Activated CD4-positive, alpha-beta T cell treated with anti-CD3 and anti-CD28 coated beads, Interleukin-2, amount 50 U/mL, for 24 hours (primary cell): ENCODE measurements at places on chromosomes 2 and 18.

DNA sequence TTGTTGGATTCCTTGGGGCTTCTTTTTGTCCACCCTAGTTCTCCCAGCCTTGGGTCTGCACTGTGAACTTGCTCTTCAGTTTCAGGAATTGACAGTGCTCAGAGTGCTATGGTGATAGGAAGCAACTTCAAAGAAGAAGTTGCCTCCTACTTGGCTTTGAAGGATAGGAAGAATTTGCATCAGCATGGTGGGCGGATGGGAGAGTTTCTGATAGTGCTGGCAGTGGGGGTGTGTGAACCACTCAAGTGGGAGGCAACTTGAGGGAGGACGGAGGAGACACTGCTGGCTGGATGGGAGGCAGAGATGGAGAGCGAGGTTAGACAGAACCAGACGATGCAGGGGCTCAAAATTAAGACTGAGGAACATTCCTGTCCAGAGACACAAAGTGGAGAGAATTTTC lies 164.4 kb upstream of the SKOR2 start:
- no peak for DNase-seq

- DNase-seq: no peak
Observed at GRCh38 chr2:85154048-85154753, 21.0 kb downstream of the TCF7L1 start.

DNA sequence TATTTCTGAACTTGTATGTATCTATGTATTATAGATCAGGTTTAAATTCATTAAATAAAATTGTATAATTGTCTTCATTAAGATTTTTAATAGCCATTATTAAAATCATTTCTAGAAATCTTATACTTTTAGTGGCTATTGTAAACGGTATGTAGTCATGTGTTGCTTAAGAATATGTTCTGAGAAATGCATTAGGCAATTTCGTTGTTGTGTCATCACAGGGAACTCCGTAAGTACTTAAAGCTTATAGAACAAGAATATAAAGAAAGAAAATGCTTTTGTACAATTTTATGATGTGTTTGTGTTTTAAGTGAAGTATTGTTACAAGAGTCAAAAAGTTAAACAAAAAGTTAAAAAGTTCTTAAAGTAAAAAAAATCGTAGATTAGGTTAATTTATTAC lies 765.8 kb downstream of the METTL4 start:
- DNase-seq: no peak

GRCh38 chr2:60383401-60384143 lies 169.9 kb downstream of the BCL11A start:
- DNase-seq: no peak

DNA sequence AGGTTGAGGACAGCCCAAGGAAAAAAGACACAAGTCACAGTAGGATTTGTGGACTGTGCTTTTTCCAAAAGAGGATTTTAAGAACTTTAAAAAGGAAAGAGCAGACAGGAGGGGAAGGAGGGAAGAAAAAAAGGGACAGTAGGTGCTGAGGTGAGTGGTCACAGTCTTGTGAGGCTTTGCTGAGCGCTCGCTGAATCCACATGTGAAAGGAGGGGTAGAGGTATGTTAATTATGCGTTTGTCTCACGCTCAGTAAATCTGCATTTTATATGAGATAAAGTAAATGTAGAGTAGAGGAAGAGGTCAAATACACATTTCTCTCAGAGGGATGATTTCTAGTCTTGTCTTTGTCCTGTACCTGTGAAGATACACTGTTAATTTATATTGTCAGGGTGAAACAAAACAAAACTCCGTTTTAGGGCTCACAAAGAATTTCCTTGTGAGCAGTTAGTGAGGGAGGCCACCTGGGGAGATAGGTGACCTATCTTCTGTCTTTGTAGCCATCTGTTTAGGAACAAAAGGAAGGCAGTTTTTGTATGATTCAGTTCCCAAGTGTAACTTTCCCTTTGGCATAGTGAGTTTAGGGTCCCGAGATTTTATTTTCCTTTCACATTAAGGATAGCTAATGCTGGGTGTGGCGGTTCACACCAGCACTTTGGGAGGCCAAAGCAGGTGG lies 25.3 kb downstream of the GNAL start:
- DNase-seq: no peak

DNA sequence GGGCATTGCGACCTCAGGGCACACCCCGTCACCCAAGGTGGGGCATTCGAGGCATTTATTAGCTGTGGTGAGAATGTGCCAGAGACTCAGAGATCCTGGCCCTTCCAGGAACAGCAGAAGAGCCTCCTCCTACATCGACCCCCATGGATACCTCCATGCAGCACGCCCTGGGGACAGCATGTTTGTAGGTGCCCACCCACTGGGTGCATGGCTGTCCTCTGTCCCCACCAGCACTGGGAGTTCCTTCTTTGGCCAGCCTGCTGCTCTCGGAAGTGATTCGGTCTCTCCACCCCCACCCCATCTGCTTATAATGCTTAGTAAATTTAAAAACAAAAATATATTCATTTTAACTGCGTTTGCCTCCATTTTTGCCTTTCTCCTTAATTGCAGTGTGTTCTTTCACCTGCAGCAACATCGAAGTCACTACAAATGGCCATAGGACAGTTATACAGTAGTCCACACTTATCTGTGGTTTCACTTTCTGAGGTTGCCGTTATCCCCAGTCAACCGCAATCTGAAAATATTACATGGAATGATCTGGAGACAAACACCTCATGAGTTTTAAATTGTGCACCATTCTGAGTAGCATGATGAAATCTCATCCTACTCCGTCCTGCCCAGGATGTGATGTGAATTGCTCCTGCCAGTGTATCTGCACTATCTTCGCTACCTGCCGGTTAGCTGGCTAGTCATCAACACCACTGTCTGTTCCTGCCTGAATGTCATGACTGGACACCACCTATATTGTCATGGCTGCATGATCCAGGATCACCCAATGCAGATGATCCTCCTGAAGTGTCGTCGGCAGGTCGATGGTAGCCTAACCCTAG lies 29.6 kb upstream of the ZCCHC2 start:
- DNase-seq: no peak

GRCh38 chr2:82182270-82182669 lies 1877.7 kb upstream of the LRRTM1 start:
- DNase-seq: no peak

DNA sequence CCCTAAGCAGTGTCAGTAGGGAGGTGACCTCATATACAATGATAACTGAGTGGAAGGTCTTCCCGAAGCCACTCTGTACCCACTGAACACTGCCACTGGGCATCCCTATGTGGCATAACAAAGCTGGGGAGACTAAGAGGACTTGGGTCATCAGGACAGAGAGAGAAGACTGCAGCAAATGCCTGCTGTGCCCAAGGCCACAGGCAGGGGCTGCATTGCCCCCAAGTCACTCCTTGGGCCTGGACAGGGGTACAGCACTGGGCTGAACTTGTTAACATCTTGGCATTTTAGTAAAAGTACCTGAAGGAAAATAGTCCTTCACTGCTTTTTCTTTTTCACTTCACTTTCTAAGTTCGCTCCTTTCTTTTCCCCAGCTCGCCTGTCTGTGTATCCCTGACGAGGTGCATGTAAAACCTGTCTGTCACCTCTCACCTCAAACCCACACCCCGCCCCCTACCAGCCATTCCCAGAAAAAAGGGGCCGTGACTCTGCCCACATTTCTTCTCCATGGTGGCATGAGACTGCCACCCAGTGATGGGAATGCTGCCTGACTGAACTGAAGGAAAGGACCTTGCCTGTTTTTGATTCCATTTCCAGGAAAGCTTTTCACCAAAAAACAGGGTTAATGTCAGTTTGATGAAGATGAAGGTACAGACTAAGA lies 62.9 kb downstream of the MTHFD2 start:
- DNase-seq: no peak

GRCh38 chr2:105489168-105489878 lies 90.5 kb upstream of the FHL2 start:
- DNase-seq: no peak

- no peak for DNase-seq
Observed at GRCh38 chr18:25348386-25349130, 3.4 kb downstream of the ZNF521 start.

- DNase-seq: no peak
Observed at GRCh38 chr2:106562268-106563186, 75.4 kb downstream of the CD8B2 start.

- no peak for DNase-seq
Observed at GRCh38 chr2:68091439-68092034, 28.7 kb upstream of the C1D start.

GRCh38 chr2:199556527-199557285 lies 99.0 kb upstream of the SATB2 start:
- DNase-seq: no peak

- no peak for DNase-seq
Observed at GRCh38 chr2:152097801-152098495, 896 bp downstream of the CACNB4 start.

DNA sequence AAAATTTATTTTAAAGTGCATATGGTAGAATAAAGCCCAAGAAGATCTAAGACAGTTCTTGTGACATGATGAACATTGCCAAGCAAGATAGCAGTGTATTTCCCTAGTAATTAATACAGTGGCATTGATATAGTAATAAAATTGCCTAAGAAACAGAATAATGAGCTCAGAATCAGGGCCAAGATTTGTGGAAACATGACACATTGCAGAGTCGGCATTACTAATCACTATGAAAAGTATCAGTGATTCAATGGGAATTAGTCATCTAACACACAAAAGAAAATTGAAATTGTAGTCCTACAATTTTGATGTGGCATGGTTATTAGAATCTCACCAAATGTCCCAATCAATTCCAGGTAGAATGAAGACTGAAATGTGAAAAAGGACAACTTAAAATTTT lies 243.0 kb upstream of the CYRIA start:
- DNase-seq: no peak

DNA sequence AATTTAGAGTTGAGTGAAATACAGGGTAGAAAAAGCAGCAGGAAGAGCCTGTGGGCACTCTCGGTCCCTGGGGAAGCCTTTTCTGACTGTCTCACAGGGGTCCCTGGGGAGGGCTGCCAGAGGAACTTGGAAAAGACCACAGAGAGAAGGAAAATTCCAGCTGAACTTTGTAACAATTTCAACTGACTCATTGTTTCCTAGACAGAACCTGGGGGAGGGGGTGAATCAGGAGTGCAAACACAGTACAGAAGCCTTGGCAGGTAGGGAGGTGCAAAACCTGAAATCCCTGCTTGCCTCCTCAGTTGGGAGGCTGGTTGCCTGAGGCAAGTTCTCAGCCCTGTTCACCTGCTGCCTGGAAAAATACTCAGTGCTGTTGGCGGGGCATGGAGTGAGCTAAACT lies 106.8 kb downstream of the GRB14 start:
- no peak for DNase-seq

- DNase-seq: no peak
Observed at GRCh38 chr18:8386669-8387380, 222.4 kb upstream of the RAB12 start.

- no peak for DNase-seq
Observed at GRCh38 chr2:72747344-72747743, 78.5 kb downstream of the EXOC6B start.

DNA sequence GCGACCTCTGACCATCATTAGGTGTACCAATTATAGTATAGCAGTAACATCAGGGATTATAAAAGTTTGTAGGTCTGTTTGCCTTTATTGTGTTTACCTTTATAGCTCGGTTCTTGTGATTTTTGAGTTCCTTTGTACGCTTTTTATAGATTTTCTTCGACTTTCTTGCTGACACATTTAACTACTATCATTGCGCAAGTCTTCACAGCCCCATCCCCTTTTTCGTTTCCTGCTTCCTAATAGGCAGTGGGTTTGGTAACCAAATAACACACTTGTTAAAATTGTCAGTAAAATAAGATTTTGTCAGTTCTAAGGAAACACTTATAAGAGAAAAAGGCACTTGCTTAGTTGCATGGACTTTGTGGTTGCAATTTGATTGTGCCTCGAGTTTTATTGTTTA lies 541.5 kb downstream of the LRP1B start:
- DNase-seq: no peak

DNA sequence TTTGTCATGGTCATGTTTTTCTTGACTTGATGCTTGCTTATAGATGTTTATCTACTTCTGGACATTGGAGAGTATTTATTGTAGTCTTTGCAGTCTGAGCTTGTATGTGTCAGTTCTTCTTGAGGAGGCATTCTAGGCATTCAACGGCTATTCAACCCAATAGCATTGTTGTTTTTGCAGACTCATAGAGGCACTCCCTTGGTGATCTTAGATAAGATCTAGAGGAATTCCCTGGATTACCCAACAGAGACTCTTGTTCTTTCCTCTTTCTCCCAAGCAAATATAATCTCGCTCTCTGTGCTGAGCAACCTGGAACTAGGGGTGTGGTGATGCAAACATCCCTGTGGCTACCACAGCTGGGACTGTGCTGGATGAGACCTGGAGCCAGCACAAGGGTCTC lies 40.4 kb downstream of the SYT4 start:
- DNase-seq: no peak

GRCh38 chr2:222796413-222797103 lies 64.3 kb upstream of the ACSL3 start:
- no peak for DNase-seq

DNA sequence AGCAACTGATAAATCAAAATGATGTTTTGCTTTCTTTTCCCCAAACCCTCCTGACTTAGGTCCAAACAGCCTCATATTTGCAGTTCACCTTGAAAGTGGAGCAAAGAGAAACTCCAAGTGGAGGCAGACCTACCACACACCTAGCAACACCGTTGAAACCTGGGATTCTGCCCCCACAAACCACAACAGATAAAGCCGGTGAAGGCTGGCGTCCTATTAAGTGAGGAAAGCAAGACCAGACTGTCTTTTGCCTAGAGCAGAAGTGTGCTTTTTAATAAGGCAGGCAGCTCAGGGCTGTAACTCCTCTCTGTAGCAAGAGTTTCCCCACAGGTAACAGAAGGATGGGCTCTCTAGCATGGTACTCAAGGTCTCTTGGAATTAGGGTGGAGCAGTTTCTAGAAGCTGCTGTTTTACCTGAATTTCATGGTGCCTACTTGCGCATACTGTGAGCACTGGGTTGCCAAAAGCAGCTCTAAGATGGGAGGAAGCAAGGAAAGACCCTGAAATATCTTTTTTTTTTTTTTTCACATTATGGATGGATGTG lies 336.9 kb downstream of the BCL11A start:
- no peak for DNase-seq

DNA sequence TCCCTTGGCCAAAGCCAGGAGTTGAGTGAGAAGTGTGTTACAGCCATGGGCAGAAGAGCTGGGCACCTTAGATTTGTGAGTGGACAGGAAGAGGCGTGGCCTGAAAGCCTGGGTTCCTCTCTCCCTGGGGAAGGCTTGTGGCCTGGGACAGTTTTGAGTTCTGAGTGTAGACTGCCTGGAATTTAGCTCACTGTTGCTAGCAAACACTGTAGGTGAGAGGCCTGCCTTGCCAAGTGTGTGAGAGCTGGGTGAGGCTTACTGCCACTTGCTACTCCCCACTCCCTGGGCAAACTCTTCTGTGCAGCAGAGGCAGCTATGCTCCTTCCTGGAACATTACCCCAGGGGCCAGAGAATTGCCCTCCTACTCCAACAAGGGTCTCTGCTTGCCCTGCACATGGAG lies 150.0 kb upstream of the GALNT5 start:
- no peak for DNase-seq

DNA sequence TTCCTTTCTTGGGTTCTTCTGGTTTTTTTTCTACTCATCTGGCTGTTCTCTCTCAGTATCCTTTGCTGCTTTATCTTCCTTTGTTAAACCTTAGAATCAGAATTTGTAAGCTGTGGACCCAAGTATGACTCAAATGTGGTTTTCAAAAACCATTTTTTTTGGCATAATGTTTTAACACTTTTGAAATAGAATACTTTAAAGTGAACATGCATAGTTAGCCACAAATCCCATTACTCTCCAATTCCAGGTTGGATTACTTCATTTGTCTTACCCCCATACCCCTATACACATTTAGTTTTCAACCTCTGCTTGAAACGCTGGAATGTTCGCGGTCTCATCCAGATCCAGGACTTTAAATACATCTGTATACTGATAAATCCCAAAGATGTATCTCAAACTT lies 29.1 kb downstream of the ALMS1 start:
- DNase-seq: no peak
